Activated CD8-positive, alpha-beta memory T cell treated with anti-CD3 and anti-CD28 coated beads, Interleukin-2, amount 10 ng/mL, durations not matched to agents 7 days and 5 days (primary cell): ENCODE measurements at places on chromosomes 12 and 14.
A peak's percentile ranks its signal among the peaks of the same experiment; 100 is the strongest.

DNA sequence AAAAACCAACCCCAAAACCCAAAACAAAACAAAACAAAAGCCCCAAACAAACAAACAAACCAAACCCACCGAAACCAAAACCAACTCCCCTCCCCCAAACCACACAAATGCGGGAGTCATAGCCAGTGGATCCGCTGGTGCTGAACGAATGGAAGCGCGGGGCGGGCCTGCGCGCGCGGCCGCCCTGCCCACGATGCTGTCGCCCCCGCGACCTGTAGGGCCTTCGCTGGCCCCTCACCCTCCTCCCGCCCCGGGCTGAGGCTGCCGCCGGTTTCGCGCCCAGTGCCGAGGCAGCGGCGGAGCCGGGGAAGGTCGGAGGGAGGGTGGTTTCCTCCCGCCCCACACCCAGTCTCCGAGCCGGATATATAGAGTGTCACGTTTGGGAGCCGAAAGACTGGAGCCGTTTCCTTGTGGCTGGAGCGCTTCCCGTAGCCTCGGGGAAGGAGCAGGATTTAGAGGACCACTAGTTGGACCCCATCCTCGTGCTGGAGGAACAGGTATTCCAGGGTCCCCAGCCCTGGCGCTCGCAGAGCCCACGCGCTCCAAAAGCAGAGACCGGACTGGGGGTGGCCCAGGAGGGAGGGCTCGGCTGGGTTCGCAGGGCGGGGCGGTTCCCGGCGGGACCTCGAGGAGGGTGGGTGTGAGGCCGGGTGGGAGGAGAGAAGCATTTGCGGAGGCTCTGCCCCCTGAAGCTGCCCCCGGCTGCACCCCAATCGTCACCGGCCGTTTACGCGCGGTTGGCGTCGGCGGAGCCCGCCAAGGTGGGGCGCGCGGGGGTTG, at the start of gene FAR2:
Gene FAR2 (plus strand): TSS at position 368 of the 780 bp plus-strand sequence. CDS start 121,172 bp downstream, outside the sequence.
- peak; percentile 76 for DNase-seq

DNA sequence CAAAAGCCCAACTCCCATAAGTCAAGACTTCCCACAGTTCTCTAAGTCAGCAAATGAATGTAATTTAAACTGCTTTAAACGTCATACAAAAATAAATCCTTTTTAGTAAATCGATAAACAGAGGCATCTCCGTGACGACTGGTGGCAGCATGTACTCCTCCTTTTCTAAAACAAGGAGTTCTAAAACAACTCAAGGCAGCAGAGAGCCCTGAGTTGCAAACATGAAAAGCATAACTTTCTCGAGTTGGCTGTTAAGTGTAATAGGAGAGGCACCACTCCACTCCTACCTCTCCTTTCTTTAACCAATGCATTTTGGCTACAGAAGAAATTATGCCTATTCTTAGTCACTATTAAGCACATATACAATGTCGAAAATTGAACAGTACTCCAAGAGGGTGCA, 22.0 kb downstream of the LTBR start:
- DNase-seq: no peak

DNA sequence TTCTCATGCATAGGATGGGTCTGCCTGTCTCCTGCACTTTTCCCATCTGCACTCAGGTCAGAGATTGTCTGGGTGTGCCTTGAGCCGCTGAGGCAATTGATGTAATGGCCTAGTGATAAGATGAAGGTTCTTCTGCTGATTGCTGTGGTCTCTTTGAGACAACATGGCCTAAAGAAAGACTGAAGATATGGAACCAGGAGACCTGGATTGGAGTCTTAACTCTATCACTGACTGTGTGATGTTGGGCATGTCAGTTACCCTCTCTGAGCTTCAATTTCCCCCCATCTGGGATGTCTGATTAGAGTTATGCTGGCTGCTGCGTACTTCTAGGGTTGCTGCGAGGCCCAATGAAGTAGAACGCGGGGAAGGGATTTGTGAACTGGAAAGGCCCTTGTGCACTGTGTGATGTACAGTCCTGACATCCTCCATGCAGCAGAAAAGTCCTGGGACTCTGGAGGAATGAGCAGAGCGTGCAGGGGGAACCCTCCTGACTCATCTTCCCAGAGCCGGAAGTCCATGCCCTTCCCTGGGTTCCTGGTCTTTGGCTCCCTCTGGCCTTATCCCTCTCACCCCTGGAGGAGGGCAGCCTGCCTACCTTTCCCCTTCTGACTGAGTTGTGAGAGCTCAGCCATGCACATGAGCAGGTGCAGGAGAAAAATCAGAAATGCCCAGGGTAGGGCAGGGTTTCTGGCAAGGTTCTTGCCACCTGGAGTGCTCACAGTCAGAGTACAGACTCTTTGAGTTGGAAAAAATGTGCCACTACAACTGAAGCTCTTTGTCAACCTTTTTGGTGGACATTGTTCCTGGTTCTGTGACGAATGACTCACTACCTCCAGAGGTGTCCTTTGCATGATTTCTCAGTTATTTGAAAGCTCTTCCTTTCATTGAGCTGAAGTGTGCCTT, 21.1 kb downstream of the PLEKHD1 start:
- DNase-seq: no peak

- DNase-seq: no peak
Observed at GRCh38 chr14:88934351-88934806, 109.9 kb downstream of the TTC8 start.

DNA sequence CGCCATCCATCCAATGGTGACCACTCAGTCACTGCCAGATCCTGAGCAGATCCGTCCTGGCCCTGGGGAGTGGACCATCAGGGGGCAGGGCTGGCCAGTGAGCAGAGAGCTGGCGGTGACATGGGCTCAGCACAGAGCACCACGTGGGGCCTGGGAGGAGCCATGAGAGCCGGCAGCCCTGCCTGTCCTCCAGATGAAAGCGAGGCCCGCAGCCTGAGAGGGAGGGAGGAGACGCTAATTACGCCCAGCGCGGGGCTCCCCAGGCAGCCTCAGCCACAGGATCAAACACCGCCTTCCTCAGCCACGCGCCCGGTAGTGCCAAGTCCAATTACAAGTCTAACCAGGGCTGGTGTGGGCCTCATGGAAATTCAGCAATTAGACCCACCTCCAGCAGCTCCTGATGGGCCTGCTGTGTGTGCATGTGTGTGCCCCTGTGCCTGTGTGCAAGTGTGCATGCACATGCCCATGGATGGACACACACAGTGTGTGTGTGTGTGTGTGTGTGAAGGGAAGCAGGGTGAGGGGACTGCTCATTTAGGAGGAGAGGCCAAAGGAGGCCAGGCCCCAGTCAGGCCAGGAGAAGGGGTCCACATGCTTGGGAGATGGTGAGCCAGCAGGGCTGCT, 68.0 kb downstream of the KIF26A start:
- DNase-seq: no peak

DNA sequence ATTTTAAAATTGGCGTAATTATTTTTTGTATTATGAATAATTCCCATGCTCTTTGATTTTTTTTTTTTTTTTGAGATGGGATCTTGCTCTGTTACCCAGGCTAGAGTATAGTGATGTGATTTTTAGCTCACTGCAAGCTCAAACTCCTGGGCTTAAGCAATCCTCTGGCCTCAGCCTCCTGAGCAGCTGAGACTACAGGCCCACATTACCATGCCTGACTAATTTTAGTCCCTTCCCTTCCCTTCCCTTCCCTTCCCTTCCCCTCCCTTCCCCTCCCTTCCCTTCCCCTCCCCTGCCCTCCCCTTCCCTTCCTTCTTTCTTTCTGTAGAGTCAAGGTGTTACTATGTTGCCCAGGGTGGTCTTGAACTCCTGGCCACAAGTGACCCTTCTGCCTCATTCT, 9.4 kb upstream of the KIF26A start:
- DNase-seq: no peak
